Thoracic aorta endothelial cell (primary cell): ENCODE measurements at places on chromosomes 11 and 22. TPM values are rescaled to one million over a fixed set of nuclear protein-coding genes. Genes with fewer than 3 reads are reported as not detected.

CASP12 gene
- 1.5 TPM in 2 replicates for total RNA-seq

PKDREJ gene
- total RNA-seq, result under 0.01 TPM in 2 replicates

BACE1 gene
- 14.2 and 17.5 TPM in 2 replicates for total RNA-seq

ALX4 gene
- total RNA-seq, result not detected in 2 replicates

TRIM49 gene
- total RNA-seq, result not detected in 2 replicates

CLMP gene
- 9.2 and 11.0 TPM in 2 replicates for total RNA-seq

ATM gene
- total RNA-seq, result 103 and 148 TPM in 2 replicates

CTTN gene
- 295 and 351 TPM in 2 replicates for total RNA-seq

OR52E8 gene
- not detected in 2 replicates for total RNA-seq

RFPL2 gene
- not detected in 2 replicates for total RNA-seq

MRGPRX3 gene
- total RNA-seq, result not detected in 2 replicates

UPK3A gene
- not detected in 2 replicates for total RNA-seq

GRIA4 gene
- total RNA-seq, result 3.6 TPM in 1 of 2 replicates, not detected in the other

SLC22A12 gene
- not detected in 2 replicates for total RNA-seq

OR52A1 gene
- total RNA-seq, result not detected in 2 replicates

MUC6 gene
- total RNA-seq, result not detected in 2 replicates

CYP2D6 gene
- total RNA-seq, result 0.13 and 0.22 TPM in 2 replicates

MMP27 gene
- not detected in 2 replicates for total RNA-seq

GPHA2 gene
- not detected in 2 replicates for total RNA-seq

NAA40 gene
- total RNA-seq, result 19.8 and 23.0 TPM in 2 replicates

TTC36 gene
- total RNA-seq, result 0.27 and 0.50 TPM in 2 replicates

USH1C gene
- not detected in 2 replicates for total RNA-seq

CRYBB3 gene
- not detected in 2 replicates for total RNA-seq

APOA1 gene
- not detected in 2 replicates for total RNA-seq

OR10G4 gene
- 0.13 TPM in 1 of 2 replicates, not detected in the other for total RNA-seq

HPX gene
- total RNA-seq, result 0.53 and 0.65 TPM in 2 replicates

CDC45 gene
- total RNA-seq, result 32.7 and 44.6 TPM in 2 replicates

CDKN1C gene
- 2.1 and 2.9 TPM in 2 replicates for total RNA-seq

TSGA10IP gene
- total RNA-seq, result not detected in 2 replicates

PRAME gene
- total RNA-seq, result not detected in 2 replicates

ABCC8 gene
- total RNA-seq, result not detected in 2 replicates

SYCE3 gene
- total RNA-seq, result not detected in 2 replicates

MMP13 gene
- total RNA-seq, result not detected in 2 replicates

KRTAP5-1 gene
- not detected in 2 replicates for total RNA-seq

OR8G1 gene
- total RNA-seq, result not detected in 2 replicates

PGM2L1 gene
- total RNA-seq, result 24.1 and 33.6 TPM in 2 replicates

APOL5 gene
- not detected in 2 replicates for total RNA-seq

TRPM5 gene
- not detected in 2 replicates for total RNA-seq

APOBEC3B gene
- 5.9 TPM in 1 of 2 replicates, not detected in the other for total RNA-seq

LYVE1 gene
- 0.79 and 3.9 TPM in 2 replicates for total RNA-seq

SNX32 gene
- 0.13 and 0.86 TPM in 2 replicates for total RNA-seq

SEPTIN3 gene
- 0.07 and 0.13 TPM in 2 replicates for total RNA-seq

TMPRSS4 gene
- not detected in 2 replicates for total RNA-seq

CST6 gene
- 0.22 and 0.53 TPM in 2 replicates for total RNA-seq

EPS8L2 gene
- total RNA-seq, result 2.7 and 2.9 TPM in 2 replicates

TMPRSS6 gene
- not detected in 2 replicates for total RNA-seq

SREBF2 gene
- 83.4 and 113 TPM in 2 replicates for total RNA-seq

NOX4 gene
- total RNA-seq, result 24.9 and 34.9 TPM in 2 replicates

LRRC56 gene
- total RNA-seq, result 0.36 and 0.40 TPM in 2 replicates

PLEKHB1 gene
- total RNA-seq, result 0.79 TPM in 1 of 2 replicates, not detected in the other

GSTT2B gene
- total RNA-seq, result 7.1 and 11.4 TPM in 2 replicates

MPZL2 gene
- total RNA-seq, result 112 and 218 TPM in 2 replicates

OR51T1 gene
- not detected in 2 replicates for total RNA-seq

JAML gene
- total RNA-seq, result 0.07 TPM in 1 of 2 replicates, not detected in the other

KCTD14 gene
- 1.1 and 1.2 TPM in 2 replicates for total RNA-seq
